ENCODE measurements at places on chromosomes 7 and 10.

GRCh38 chr10:126084369-126084768 lies 188.0 kb downstream of the FANK1 start:
- DNase-seq, result no peak

- no peak for DNase-seq
Measured at GRCh38 chr7:70229242-70229641, 631.0 kb downstream of the AUTS2 start.

DNA sequence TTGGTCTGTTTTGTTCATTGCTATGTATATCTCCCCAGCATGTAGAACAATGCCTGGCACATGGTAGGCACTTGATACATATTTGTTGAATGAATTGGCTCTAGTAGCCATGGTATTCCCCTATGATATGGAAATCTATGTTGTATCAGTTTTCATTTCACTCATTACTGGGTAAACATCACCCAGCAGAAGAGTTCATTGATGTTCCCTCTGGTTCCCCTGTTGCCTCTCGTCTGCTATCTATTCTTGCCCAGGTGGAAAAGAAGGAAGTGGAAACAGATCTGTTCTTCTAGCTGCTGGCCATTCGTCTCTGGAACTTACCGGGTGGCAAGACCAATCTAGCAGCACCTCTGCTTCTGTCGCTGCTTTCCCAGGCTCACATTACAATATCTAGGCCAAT lies 71.5 kb downstream of the LRRC4 start:
- DNase-seq, result no peak

GRCh38 chr7:153564391-153564790 lies 487.8 kb upstream of the DPP6 start:
- DNase-seq, result no peak
